ENCODE measurements at places on chromosomes 1 and 21. TPM values are rescaled to one million over a fixed set of nuclear protein-coding genes. Genes with fewer than 3 reads are reported as not detected.

Gene CLCA4
- not detected for total RNA-seq

Gene SLC2A5
- total RNA-seq = not detected

Gene ATP13A2
- total RNA-seq = 46.9 TPM

Gene FHAD1
- not detected for total RNA-seq

Gene PCAT6
- total RNA-seq = 1.4 TPM
